ENCODE measurements at places on chromosomes 4 and X.

GRCh38 chr4:86614865-86615264 lies 20.8 kb downstream of the PTPN13 start:
- H3K27me3 ChIP-seq: no peaks in the 10 kb centered on the region
- DNase-seq: no peak
- H3K27ac ChIP-seq: no peak overlapping the region
- no peaks in the 10 kb centered on the region for H3K4me1 ChIP-seq
- no peak overlapping the region for H3K4me3 ChIP-seq

- H3K36me3 ChIP-seq: peaks cover 6% of the 10 kb centered on the region
- no peak for DNase-seq
- no peaks in the 10 kb centered on the region for H3K27me3 ChIP-seq
- no peak overlapping the region for H3K4me3 ChIP-seq
- peaks cover 28% of the 10 kb centered on the region for H3K4me1 ChIP-seq
- no peak overlapping the region for H3K27ac ChIP-seq
These were observed 43.9 kb downstream of the PTTG2 start for GRCh38 chr4:38004062-38004461.

DNA sequence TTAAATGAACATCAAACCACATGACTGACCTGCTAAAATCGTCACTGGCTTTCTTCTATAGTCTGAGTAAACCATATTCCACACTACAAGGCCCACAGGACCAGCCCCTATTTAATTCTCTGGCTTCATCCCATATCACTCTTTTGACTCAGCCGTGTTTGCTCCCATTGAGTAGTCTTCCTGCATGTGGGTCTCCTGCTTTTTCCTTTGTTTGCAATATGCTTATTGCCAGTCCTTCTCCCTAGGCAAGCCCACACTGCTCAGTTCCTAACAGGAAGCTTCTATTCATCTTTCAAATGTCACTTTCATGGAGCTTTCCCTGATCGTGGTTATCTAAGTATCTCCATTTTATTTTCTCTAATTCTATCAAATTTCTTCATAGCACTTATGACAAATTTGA lies 329.6 kb downstream of the RAPGEF2 start:
- peaks cover 4% of the 10 kb centered on the region for H3K27me3 ChIP-seq
- no peak for DNase-seq
- H3K27ac ChIP-seq: no peak overlapping the region
- H3K4me1 ChIP-seq: peaks cover 13% of the 10 kb centered on the region
- H3K4me3 ChIP-seq: no peak overlapping the region

DNA sequence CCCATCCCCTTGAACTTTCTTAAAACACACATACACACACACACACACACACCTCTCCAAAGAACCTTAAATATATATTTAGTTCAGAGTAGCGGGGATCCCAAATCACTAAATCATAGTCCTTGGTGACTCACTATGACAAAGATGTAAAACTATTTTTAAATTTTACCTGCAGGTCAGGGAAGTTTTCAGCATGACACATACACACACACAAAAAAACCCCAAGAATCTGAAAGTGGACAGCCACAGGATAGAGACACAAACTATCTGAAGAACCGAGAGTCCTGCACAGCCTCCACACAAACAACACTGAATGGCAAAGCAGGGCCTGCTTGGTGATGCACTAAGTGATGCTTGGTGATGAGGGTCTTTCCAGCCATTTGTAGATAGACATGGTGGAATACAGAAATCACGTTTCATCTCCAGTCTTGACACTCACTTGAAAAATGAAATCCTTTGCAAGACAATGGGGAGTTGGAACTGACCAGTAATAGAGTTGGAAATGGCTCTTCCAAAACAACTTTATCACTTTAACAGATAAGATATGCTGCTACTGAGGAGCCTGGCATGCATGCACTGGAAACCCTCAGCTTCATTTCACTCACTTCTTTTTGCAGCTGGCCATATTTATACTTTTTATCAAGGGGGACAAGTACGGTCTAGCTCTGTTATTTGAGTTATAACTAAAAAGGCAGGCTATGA lies 307.3 kb downstream of the RAPGEF2 start:
- no peak overlapping the region for H3K4me3 ChIP-seq
- no peaks in the 10 kb centered on the region for H3K36me3 ChIP-seq
- H3K4me1 ChIP-seq: no peaks in the 10 kb centered on the region
- no peak overlapping the region for H3K27ac ChIP-seq
- no peak for DNase-seq

DNA sequence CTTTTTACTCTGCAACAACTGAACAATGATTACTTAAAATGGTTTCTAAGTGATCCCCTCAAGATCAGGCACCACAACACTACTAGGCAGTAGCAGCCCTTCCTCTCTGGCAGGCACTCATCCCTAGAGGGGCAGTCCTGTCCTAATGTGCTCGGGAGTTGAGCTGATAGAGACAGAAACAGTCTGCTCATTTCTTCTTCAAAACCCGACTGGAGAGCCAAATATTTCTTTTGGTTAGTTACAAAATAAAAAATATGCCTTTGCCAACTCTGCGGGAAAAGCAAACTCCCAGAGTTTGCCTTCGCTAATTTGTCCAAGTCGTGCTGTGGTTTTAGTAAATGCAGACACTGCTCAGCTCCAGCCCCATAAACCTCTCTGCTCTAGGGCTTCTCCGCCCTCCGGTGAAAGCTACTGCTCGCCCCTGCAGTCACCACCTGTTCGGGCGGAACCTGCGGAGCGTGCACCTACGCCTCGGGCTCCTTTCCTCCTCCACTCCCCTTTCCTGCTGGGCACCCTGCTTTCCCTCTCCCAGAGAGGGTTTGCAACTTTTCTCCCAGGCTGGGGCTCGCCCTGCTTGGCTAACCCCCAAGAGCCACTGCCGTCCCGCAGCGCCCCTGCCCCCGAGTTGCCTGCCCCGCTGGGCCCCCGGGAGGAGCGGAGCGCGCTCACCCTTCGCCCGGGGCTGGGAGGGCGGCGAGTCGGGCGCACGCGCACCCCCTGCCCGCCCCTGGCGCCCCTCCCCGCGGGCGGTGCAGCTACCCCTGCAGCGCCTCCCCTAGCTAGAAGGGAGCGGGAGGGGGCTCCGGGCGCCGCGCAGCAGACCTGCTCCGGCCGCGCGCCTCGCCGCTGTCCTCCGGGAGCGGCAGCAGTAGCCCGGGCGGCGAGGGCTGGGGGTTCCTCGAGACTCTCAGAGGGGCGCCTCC lies at the start of gene NPNT:
NPNT (plus strand) TSS at position 812 of the 923 bp plus-strand sequence. CDS start 182 bp downstream, outside the sequence.
- no peak for DNase-seq
- peaks cover 72% of the 10 kb centered on the region for H3K27me3 ChIP-seq
- H3K36me3 ChIP-seq: no peaks in the 10 kb centered on the region
- peaks cover 6% of the 10 kb centered on the region for H3K4me1 ChIP-seq

DNA sequence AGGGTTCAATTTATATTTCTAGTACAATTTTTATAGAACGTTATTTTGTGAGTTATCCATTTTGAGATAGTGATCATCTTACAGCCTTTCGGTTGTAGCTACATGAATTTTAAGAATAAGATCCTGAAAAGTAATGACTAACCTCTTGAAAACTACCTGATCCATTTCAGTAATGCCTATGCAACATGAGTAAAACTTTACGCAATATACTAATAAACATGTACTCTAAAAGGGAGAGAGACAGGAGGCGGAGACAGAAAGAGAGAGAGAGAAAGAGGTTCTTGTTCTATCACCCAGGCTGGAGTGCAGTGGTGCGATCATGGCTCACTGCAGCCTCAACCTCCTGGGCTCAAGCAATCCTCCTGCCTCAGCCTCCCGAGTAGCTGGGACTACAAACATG lies 816.1 kb downstream of the CCSER1 start:
- no peaks in the 10 kb centered on the region for H3K27me3 ChIP-seq
- no peaks in the 10 kb centered on the region for H3K4me1 ChIP-seq
- no peak overlapping the region for H3K27ac ChIP-seq
- DNase-seq: no peak

DNA sequence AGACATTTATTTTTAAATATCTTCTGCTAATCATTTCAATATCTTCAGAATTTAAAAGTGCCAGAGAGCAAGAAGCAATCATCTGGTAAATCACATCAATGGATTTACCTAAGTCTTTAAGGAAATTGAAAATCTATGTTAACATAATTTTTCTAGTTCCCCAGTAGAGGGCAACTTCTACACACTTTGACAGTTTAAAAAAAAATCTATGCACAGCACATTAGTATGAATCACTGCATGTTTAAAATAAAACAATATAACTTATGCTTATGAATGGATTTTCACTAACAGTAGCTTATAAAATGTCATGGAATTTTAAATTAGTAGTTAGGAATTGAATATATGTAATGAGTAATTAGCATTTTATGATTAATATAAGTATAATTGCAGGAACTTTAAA lies 126.5 kb downstream of the REELD1 start:
- DNase-seq: no peak
- no peak overlapping the region for H3K4me3 ChIP-seq
- no peak overlapping the region for H3K27ac ChIP-seq

GRCh38 chrX:110671068-110671803 lies 124.4 kb downstream of the CHRDL1 start:
- no peak for DNase-seq
- H3K4me1 ChIP-seq: no peaks in the 10 kb centered on the region
- H3K27me3 ChIP-seq: no peaks in the 10 kb centered on the region
- H3K4me3 ChIP-seq: no peak overlapping the region
- H3K27ac ChIP-seq: no peak overlapping the region
- no peaks in the 10 kb centered on the region for H3K36me3 ChIP-seq

- no peaks in the 10 kb centered on the region for H3K4me1 ChIP-seq
- no peaks in the 10 kb centered on the region for H3K36me3 ChIP-seq
- no peak for DNase-seq
- H3K4me3 ChIP-seq: no peak overlapping the region
These were observed 1082.7 kb downstream of the NLGN4X start for GRCh38 chrX:5145957-5146356.

GRCh38 chr4:123954220-123954619 lies 557.6 kb downstream of the SPRY1 start:
- DNase-seq: no peak
- H3K27me3 ChIP-seq: no peaks in the 10 kb centered on the region
- no peaks in the 10 kb centered on the region for H3K36me3 ChIP-seq
- H3K4me3 ChIP-seq: no peak overlapping the region
